Ureter (tissue), 1 donor: ENCODE measurements at places on chromosomes 13 and 19. TPM values are rescaled to one million over a fixed set of nuclear protein-coding genes. Genes with fewer than 3 reads are reported as not detected.

Gene BEST2
- total RNA-seq = not detected

Gene ZNF431
- 26.5 TPM for total RNA-seq

Gene MBD3
- total RNA-seq = 60.7 TPM

Gene NLRP7
- total RNA-seq = not detected

Gene INSL3
- not detected for total RNA-seq

Gene PRR19
- 1.6 TPM for total RNA-seq

Gene GPR183
- 5.4 TPM for total RNA-seq

Gene VSTM1
- total RNA-seq = not detected

Gene F7
- not detected for total RNA-seq

Gene KLK10
- total RNA-seq = 0.29 TPM

Gene ATP8A2
- 0.13 TPM for total RNA-seq

Gene TMEM238
- 20.8 TPM for total RNA-seq

Gene MEIOSIN
- total RNA-seq = not detected

Gene KLK7
- total RNA-seq = not detected

Gene GGN
- total RNA-seq = 0.86 TPM

Gene KLHL1
- total RNA-seq = not detected

Gene SLC25A41
- total RNA-seq = not detected

Gene CRYL1
- total RNA-seq = 35.0 TPM

Gene C19orf73
- 2.4 TPM for total RNA-seq

Gene KBTBD6
- 7.0 TPM for total RNA-seq

Gene SOX21
- total RNA-seq = not detected

Gene GNA15
- 28.5 TPM for total RNA-seq

Gene ARHGAP33
- 17.8 TPM for total RNA-seq

Gene CATSPERD
- not detected for total RNA-seq

Gene AP1M1
- 56.6 TPM for total RNA-seq

Gene TTC9B
- total RNA-seq = not detected

Gene ELSPBP1
- total RNA-seq = not detected

Gene SLC7A9
- 0.70 TPM for total RNA-seq

Gene WASF3
- total RNA-seq = 27.1 TPM

Gene APOC4
- not detected for total RNA-seq

Gene FOXO1
- total RNA-seq = 31.4 TPM

Gene OR4F17
- total RNA-seq = not detected

Gene KLK14
- total RNA-seq = not detected

Gene KLK2
- total RNA-seq = not detected

Gene GJB6
- total RNA-seq = 17.3 TPM

Gene ZNF222
- total RNA-seq = 4.9 TPM

Gene HNRNPA1L2
- 11.4 TPM for total RNA-seq

Gene TMEM221
- total RNA-seq = 0.31 TPM

Gene ERICH6B
- not detected for total RNA-seq

Gene LENG9
- total RNA-seq = 10.2 TPM
